ENCODE measurements at places on chromosomes 5 and 9. TPM values are rescaled to one million over a fixed set of nuclear protein-coding genes. Genes with fewer than 3 reads are reported as not detected.

Gene CDKN2B-AS1
- 2.7 TPM for total RNA-seq

Gene PPP6C
- total RNA-seq, result 39.0 TPM

Gene JADE2
- 10.2 TPM for total RNA-seq

Gene ST6GALNAC6
- total RNA-seq, result 111 TPM

Gene MAMDC2
- 93.5 TPM for total RNA-seq

Gene NUTM2F
- total RNA-seq, result not detected

Gene SLC4A9
- total RNA-seq, result not detected

Gene ADAMTS16
- total RNA-seq, result 0.75 TPM

Gene SPEF2
- 8.4 TPM for total RNA-seq

Gene NUDT12
- 26.7 TPM for total RNA-seq

Measured in myocyte (in vitro differentiated cells).